Uterus (tissue), 4 donors: ENCODE measurements at places on chromosomes 11 and 22. TPM values are rescaled to one million over a fixed set of nuclear protein-coding genes. Genes with fewer than 3 reads are reported as not detected.

Gene NFAM1
- total RNA-seq: 0.64 TPM

Gene ACR
- total RNA-seq: 0.35 TPM

Gene CTSF
- 88.1 TPM for total RNA-seq

- H3K36me3 ChIP-seq: no peaks in the 10 kb centered on the region
- no peak for DNase-seq
- no peak overlapping the region for H3K27ac ChIP-seq
Measured at GRCh38 chr22:50696799-50697561, 24.4 kb downstream of the SHANK3 start.

DNA sequence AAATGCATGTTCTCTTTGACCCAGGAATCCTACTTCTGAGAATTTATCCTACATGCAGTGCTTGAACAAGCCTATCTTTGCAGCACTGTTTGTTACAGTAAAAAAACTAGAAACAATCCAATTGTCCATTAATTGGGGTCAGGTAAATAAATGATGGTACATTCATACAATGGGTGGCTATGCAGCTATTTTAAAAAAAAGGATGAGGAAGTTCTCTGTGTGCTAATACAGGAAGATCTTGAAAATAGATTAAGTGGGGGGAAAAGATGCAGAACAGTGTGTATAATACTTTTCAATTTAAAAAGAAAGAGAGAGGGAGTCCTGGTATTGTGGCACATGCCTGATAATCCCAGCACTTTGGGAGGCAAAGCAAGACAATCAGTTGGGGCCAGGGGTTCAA is 9.5 kb upstream of the CREB3L1 start:
- no peaks in the 10 kb centered on the region for H3K36me3 ChIP-seq
- H3K4me3 ChIP-seq: no peak overlapping the region
- peaks cover 11% of the 10 kb centered on the region for H3K4me1 ChIP-seq
- no peak for DNase-seq
- H3K27me3 ChIP-seq: no peaks in the 10 kb centered on the region

DNA sequence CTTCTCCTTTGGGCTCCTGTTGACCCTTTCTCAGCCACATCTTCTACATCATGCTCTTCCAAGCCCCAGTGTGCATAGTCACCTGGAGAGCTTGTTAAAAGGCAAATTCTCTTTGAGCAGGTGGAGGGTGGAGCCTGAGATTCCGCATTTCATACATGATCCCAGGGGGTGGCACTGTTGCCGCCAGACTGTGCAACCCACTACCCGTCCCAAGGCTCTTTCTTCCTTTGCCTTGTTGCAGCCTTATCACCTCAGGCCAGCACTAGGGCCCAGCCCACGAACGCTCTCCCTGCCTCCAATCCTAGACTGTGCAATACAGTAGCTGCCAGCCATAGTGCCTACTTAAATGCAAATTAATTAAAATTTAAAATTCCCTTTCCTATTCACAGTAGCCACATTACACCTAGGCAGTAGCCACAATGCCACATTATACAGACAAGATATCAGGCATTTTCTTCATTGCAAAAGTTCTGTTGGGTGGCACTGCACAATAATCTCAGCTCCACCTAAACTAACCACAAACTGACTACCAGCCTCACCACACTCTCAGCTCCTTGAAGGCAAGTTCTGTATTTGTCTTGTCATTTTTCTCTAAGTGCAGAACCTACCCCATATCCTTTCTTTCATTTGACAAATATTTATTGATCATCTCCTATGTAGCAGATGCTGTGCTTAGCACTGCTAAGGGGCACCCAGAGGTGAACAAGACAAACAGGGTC is 4.6 kb upstream of the KCNJ5 start:
- DNase-seq: no peak
- H3K4me1 ChIP-seq: no peaks in the 10 kb centered on the region
- H3K27ac ChIP-seq: no peak overlapping the region
- no peak overlapping the region for H3K4me3 ChIP-seq

DNA sequence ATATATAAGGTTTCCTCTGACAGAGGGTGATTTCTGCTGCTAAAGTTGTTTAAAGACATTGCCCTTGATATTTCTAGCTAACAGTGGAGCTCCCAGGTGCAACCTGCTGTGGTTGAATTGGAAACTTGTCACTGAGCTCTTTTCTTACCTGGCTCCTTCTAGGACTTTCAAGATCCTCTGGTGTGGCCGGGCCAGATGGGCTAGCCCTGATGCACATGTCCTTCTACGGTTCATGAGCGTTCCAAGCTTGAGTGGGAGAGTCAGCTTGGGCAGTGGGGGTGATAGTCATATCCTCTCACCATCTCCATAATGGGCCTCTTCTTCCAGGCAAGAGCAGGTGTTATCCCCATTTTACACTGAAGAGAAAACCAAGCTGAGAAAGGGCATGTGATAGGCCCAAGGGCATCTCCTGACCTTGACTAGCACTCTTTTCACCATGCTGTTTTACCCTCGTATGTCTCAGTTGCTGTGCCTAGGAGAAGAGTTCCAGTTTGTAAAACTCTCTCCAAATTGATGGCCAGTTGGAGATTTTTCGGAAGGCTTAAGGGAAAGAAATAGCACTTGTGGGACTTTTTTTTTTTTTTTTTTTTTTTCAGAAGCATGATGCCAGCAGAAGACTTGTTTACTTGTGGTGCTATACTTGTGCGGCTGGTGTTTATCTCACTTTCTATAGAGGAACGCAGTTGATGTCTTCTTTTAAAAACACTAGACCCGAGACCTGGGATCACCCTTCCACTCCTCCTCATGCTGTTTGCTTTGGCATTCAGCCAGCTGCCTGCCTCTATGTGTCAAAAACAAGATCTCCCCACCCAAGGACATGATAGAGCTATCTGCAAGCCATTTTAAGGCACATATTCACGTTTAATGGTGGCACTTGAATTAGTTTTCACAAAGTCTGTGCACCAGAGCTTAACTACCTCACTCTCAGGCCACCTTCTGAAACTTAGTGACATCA is 32.6 kb downstream of the TEAD1 start:
- H3K36me3 ChIP-seq: no peaks in the 10 kb centered on the region
- H3K4me3 ChIP-seq: no peak overlapping the region
- no peak for DNase-seq
- H3K4me1 ChIP-seq: no peaks in the 10 kb centered on the region
- no peaks in the 10 kb centered on the region for H3K27me3 ChIP-seq
- H3K27ac ChIP-seq: no peak overlapping the region

DNA sequence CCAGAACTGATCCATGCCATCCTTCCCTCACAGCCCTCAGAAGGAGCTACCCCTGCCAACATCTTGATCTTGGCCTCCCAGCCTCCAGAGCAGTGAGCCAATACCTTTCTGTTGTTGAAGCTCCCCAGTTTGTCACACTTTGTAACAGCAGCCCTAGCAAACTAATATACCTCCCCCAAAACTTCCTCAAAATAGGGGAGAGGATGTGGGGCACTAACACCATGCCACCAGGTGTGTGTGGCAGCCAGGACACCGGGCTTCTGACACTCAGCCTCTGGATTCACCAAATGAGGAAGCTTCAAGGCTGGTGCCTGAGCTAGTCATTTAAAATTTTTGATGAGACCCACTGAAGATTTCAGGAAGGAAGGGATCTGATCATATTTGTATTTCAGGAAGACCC is 84.9 kb downstream of the CSNK2A3 start:
- no peak for DNase-seq
- no peaks in the 10 kb centered on the region for H3K36me3 ChIP-seq
- no peak overlapping the region for H3K27ac ChIP-seq
- no peaks in the 10 kb centered on the region for H3K4me1 ChIP-seq
- H3K4me3 ChIP-seq: no peak overlapping the region

- no peak overlapping the region for H3K27ac ChIP-seq
- no peaks in the 10 kb centered on the region for H3K36me3 ChIP-seq
- DNase-seq: no peak
- H3K27me3 ChIP-seq: no peaks in the 10 kb centered on the region
- H3K4me3 ChIP-seq: no peak overlapping the region
- H3K4me1 ChIP-seq: no peaks in the 10 kb centered on the region
Measured at GRCh38 chr22:49188091-49188490, 639.6 kb downstream of the BRD1 start.

GRCh38 chr11:7903940-7904339 is 27.1 kb downstream of the OR10A6 start:
- DNase-seq: no peak
- H3K27me3 ChIP-seq: no peaks in the 10 kb centered on the region
- H3K27ac ChIP-seq: no peak overlapping the region
- H3K36me3 ChIP-seq: no peaks in the 10 kb centered on the region
- H3K4me3 ChIP-seq: no peak overlapping the region

DNA sequence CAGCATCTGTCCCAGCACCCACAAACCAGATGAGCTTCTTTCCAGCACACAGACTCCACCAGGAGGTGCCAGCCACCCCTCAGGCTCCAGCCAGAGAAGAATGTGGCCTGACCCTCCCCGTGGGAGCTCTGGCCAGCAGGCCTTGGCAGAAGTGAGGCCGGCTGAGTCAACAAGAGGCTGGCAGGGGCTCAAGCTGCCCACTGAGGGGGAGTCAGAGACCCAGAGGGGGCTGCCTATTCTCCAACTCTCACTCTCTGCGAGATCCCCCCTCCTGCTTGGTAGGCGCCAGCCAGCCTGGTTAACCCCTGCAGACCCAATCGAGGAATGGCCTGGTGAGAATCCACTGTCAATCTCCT is 10.6 kb upstream of the CDC42EP1 start:
- no peaks in the 10 kb centered on the region for H3K27me3 ChIP-seq
- H3K27ac ChIP-seq: peak overlapping the region; percentile 98
- H3K4me1 ChIP-seq: peaks cover 38% of the 10 kb centered on the region
- no peaks in the 10 kb centered on the region for H3K36me3 ChIP-seq
- H3K4me3 ChIP-seq: no peak overlapping the region

DNA sequence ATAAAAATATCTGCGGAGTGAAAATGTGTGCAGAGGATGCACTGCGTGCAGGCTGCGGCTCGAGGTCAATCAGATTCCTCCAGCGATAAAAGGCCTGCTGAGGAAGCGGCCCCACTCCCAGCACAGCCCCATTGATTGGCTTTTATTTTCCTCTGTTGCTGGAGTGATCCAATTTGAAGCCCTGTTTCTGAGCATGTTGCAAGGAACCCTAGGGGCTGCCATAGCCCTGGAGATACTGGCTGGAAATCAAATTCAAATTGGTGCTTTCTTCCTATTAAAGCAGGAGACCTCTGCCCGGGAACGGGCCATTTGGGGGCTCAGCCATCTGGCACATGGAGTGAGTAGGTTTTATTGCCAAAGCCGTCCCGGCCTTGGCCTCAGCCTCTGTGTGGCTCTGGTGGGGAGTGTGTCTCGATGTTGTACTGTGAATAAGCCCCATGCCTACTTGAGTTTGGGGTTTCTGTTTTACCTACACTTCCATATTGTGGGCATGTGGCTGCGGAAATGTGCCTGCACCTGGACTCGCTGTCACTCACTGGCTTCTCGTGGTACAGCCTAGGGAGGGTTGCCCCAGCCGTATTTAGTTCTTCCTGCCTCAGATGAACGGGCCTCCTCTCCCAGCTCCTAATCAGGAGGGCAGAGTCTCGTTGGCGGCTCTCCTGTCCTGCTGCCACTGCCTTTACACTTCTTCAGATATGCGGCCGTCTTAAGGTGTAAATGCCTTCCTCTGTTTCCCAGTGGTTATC is 25.6 kb downstream of the PARVB start:
- no peaks in the 10 kb centered on the region for H3K36me3 ChIP-seq
- H3K4me1 ChIP-seq: no peaks in the 10 kb centered on the region
- H3K27ac ChIP-seq: no peak overlapping the region
- no peak overlapping the region for H3K4me3 ChIP-seq

GRCh38 chr11:267491-267994 is 10.7 kb upstream of the NLRP6 start:
- H3K27ac ChIP-seq: no peak overlapping the region
- DNase-seq: no peak
- no peaks in the 10 kb centered on the region for H3K36me3 ChIP-seq
- no peak overlapping the region for H3K4me3 ChIP-seq
- H3K4me1 ChIP-seq: no peaks in the 10 kb centered on the region
- no peaks in the 10 kb centered on the region for H3K27me3 ChIP-seq

- no peak for DNase-seq
- H3K27me3 ChIP-seq: no peaks in the 10 kb centered on the region
Measured at GRCh38 chr11:83057721-83058120, 14.0 kb downstream of the RAB30 start.

DNA sequence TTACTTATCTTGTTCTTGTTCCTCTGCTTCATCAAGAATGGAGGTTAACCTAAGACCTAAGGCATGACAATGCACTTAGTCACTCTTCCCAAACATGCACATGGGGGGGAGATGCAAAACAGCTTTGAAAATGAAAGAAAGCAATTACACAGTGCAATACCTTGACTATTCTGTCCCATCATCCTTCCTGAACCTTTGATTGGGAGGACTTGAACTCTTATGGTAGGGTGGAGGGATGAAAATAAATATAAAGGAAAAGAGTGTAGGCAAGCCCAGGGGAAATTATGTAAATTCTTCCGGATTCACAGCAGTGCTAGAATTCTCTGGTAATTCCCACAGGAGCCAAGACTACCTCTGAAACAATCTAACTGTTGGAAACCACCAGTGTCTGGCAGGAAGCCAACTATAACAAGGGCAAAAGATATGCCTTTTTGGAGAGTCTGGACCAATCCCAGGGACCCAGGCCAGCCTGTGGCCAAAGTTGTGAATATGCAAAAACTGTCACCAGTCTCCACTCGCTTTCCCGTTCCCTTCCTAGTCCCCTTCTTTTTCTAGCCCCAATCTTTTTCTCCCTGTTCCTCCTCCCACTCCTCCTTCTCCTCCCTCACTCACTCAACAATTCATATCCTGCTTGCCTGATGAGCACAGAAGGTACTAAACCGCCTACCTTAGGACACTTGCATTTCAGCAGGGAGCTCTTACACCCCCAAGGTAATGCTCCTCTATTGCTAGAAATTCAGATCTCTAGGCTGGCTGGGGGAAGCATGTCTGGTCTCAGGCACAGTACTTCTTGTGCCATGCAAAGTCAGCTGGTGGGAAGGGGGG is 2.5 kb upstream of the RCN1 start:
- H3K27ac ChIP-seq: peak overlapping the region; percentile 34
- no peak for DNase-seq
- no peaks in the 10 kb centered on the region for H3K27me3 ChIP-seq
- no peaks in the 10 kb centered on the region for H3K4me1 ChIP-seq
- H3K4me3 ChIP-seq: no peak overlapping the region

- H3K4me1 ChIP-seq: no peaks in the 10 kb centered on the region
- H3K27me3 ChIP-seq: no peaks in the 10 kb centered on the region
Measured at GRCh38 chr22:38927033-38927781, 30.2 kb upstream of the APOBEC3A start.

DNA sequence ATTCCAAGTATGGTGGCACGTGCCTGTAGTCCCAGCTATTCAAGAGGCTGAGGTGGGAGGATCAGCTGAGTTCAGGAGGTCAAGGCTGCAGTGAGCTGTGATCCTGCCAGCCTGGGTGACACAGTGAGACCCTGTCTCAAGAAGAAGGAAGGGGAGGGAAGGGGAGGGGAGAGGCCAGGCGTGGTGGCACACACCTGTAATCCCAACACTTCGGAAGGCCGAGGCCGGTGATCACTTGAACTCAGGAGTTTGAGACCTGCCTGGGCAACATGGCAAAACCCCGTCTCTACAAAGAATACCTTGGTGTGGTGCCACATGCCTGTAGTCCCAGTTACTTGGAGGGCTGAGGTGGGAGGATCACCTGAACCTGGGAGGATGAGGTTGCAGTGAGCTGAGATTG is 145.7 kb downstream of the SHANK2 start:
- DNase-seq: no peak
- H3K27me3 ChIP-seq: no peaks in the 10 kb centered on the region
- H3K4me1 ChIP-seq: no peaks in the 10 kb centered on the region
- no peak overlapping the region for H3K27ac ChIP-seq
- no peak overlapping the region for H3K4me3 ChIP-seq

- no peaks in the 10 kb centered on the region for H3K27me3 ChIP-seq
- no peaks in the 10 kb centered on the region for H3K36me3 ChIP-seq
- no peak overlapping the region for H3K4me3 ChIP-seq
- H3K27ac ChIP-seq: no peak overlapping the region
- no peak for DNase-seq
- H3K4me1 ChIP-seq: no peaks in the 10 kb centered on the region
Measured at GRCh38 chr22:33095661-33096060, 37.5 kb upstream of the SYN3 start.
